Activated naive CD8-positive, alpha-beta T cell treated with anti-CD3 and anti-CD28 coated beads for 36 hours (primary cell): ENCODE measurements at places on chromosomes 6 and 20. TPM values are rescaled to one million over a fixed set of nuclear protein-coding genes. Genes with fewer than 3 reads are reported as not detected.

Gene OOEP
- total RNA-seq: not detected

DNA sequence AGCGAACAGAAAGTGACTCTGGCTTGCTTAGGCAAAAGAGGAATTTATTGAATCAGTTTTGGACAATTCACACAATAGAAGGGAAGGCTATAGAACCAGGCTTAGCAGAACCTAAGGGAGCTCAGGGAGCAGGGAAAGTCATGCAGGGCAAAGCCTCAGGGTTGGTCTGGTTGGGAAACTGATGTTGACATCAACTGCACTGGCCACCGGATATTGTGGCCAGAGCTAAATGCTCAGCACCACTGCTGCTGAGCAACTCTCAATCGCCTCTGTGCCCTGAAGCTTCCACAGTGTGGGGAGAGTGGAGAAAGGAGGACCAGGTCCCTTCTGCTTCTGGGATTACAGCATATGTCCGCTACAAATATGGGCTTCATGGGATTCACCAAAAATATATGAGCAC is 93.3 kb upstream of the GCM1 start:
- no peak for DNase-seq

Gene TIAM2
- total RNA-seq: 3.8 TPM

Gene TMEM74B
- 1.9 TPM for total RNA-seq

DNA sequence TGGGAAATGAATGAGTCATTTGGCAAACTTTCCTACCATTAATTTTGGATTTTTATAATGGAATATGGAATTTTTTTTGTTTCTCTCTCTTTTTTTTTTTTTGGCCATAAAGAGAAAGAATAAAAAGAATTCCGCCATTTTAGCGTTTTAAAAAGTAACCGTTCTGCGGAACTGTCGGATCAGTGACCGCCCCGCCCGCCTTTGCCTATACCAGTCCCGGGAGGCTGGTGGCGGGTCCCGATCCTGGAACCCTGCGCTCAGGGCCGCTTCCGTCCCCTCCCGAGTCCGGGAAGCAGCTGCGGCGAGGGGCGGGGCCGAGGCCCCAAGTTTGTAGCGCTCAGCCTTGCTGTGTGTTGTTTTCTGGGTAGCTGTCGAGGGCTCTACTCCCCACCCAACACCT is 609 bp downstream of the L3MBTL1 start:
- DNase-seq: no peak

GRCh38 chr6:167094436-167094819 is 28.5 kb upstream of the CCR6 start:
- DNase-seq: no peak

Gene FAM83D
- total RNA-seq: 11.8 TPM

DNA sequence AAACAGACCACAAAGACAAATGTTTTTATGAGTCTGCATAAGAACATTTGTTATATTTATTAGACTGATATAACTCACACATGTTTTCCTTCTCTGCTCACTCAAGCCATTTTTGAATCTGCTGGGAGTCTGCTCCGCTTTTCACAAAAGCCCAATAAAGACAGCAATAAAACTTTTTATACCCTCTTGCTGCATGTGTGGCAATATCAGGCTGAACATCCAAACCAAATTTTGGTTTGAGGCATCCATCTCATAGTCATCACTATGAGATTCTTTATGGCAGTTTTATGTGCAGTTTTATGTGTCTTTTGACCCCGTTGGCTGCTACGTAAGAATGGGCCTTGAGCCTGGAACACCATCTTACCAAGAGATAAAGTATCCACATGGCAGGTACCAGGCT is 1276.8 kb upstream of the ADGRB3 start:
- no peak for DNase-seq
